ENCODE measurements at places on chromosomes 13 and 19. TPM values are rescaled to one million over a fixed set of nuclear protein-coding genes. Genes with fewer than 3 reads are reported as not detected.

TSKS gene
- not detected for total RNA-seq

NALCN gene
- 1.4 TPM for total RNA-seq

DNA sequence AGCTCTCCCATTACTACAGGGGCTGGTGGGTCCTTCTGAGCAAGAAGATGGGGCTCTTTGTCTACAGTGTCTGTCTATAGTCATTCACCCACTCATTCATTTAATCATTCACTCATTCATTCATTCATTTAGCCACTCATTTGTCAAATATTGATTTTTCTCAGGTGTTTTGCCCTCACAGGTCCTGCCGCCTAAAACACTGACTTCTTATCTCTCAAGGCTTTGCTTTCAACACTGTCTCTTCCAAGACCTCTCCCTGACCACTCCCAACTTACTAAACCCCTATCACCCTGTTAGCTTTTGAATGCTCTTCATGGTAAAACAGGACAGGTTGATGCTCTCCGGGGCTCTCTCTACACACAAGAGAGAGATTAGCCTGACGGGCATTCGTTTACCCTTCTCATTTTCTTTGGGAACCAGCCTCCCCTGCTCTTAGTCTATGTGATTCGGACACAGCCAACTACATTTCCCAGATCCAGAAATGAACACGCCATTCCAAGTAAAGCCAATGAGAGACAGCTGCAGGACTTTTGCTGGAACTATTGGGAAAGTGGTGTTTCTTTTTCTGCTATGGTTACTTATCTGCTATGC is 22.7 kb downstream of the FAM187B start:
- DNase-seq, result no peak

GRCh38 chr13:20373861-20374260 is 141.7 kb upstream of the GJB6 start:
- no peak for DNase-seq

GRCh38 chr13:31485183-31485582 is 254.1 kb upstream of the RXFP2 start:
- DNase-seq, result peak; percentile 43

All from M059J (cell line).